ENCODE measurements at places on chromosomes 3 and 15.

GRCh38 chr3:186511245-186511644, 32.9 kb downstream of the CRYGS start:
- no peak for DNase-seq

DNA sequence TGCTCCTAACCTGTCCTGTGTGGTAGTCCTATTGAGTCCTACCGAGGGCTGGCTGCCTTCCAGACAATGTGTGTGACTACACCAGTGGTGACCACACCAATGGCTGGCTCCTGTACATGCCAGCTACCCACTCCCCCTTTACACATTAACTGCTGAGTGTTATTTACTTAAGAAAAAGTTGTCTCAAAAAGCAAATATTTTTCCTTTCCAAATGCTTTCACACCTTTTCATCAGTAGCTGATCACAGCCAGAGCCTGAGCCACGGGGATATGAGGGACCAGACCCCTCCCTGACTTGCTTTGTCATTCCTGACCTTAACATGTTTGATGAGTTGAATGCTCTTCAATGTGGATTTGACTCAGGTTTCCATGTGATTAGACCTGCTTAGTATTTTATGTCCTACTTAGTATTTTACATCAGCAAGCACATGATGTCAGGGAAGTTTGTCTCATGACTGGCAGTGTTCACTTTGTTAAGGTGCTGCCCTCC, 29.6 kb upstream of the GREM1 start:
- peak; percentile 51 for DNase-seq

DNA sequence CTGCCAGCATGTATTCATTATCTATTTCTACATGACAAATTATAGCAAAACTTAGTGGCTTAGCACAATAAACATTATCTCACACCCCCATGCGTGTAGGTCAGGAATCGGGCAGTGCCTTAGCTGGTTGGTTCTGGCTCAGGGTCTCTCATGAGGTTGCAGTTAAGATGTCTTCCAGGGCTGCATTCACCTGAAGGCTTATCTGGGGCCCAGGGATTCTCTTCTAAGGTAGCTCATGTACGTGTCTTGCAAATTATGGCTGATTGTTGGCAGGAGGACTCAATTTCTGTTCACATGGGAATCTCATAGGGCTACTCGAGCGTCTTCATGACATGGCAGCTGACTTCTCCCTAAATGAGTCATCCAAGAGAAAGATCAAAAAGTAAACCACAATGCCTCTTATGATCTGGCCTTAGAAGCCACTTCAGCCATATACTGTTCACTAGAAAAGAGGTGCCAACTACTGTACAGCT, 42.9 kb upstream of the TSC22D2 start:
- peak; percentile 91 for DNase-seq

GRCh38 chr15:27070841-27071240, 99.9 kb downstream of the GABRG3 start:
- no peak for DNase-seq

GRCh38 chr3:8473990-8474389, 27.6 kb upstream of the LMCD1 start:
- DNase-seq = no peak

DNA sequence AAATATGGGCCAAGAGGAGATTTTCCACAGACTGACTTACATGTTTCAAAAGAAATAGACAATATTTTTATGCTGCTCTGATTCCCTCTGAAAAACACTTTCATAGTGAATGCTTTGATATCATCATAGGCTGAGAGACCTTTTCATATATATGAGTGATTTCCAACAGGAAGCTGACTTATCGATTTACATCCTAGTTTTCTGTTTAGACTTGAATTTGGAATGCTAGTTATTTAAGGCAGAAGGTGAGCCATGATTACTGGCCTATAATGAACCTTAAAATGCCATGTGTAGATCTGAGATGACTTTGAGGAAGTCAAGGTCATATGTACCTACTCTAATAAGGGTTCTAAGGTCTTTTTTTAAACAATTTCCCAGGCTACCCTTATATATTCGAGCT, 1126.1 kb downstream of the ROBO1 start:
- no peak for DNase-seq

- DNase-seq = no peak
Observed at GRCh38 chr3:114958930-114959329, 188.2 kb downstream of the ZBTB20 start.

GRCh38 chr3:177050501-177051237, 146.6 kb downstream of the TBL1XR1 start:
- peak; percentile 67 for DNase-seq

GRCh38 chr3:40858364-40859115, 333.8 kb downstream of the ZNF621 start:
- DNase-seq = no peak

- no peak for DNase-seq
Observed at GRCh38 chr3:148845756-148846395, 18.3 kb downstream of the CPB1 start.

- no peak for DNase-seq
Observed at GRCh38 chr15:48002767-48003166, 118.0 kb upstream of the SLC24A5 start.

GRCh38 chr15:75647370-75648155, at the start of gene SNX33:
Gene SNX33, plus strand, starts transcription at chr15:75647912. Its CDS starts 1,191 bp downstream, at chr15:75649103.
- DNase-seq = peak; percentile 87

GRCh38 chr3:111762537-111762936, 96.5 kb upstream of the PHLDB2 start:
- DNase-seq = peak; percentile 28

DNA sequence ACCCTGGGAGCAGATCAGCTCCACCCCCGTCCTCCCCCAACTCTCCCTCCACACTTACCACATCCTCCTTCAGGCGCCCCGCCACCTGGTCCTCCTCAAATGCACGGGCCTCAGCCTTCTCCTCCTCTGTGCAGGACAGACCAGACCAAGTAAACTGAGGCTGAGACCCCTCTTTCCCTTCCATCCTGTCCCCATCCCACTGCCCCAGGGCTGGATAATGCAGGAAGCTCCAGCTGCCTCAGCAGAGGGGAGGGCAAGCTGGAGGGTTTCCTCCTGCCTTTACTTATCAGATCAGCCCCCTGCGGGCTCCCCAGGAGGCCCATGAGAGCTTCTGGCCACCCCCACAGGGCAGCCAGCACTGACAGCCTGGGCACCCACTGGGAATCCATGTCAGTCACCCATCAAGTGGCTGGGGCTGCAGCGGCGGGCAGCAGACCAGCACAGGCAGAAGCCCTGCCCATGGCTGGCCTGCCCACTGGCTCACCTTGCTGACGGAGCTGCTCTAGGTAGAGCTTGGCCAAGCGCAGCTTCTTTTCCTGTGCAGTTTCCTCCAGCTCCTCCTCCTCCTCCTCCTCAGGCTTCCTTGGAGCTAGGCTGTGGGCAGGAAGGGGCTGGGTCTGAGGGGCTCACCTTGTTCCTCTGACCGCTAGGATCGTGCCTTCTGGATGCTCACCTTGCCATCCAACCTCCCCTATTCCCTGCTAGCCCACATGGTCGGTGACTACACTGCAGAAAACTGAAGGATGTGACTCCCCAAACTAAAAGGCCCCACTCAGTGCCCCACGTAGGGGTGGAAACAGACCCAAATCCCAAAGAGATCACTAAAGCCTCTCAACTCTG, 3.9 kb downstream of the RRP9 start:
- DNase-seq = no peak

DNA sequence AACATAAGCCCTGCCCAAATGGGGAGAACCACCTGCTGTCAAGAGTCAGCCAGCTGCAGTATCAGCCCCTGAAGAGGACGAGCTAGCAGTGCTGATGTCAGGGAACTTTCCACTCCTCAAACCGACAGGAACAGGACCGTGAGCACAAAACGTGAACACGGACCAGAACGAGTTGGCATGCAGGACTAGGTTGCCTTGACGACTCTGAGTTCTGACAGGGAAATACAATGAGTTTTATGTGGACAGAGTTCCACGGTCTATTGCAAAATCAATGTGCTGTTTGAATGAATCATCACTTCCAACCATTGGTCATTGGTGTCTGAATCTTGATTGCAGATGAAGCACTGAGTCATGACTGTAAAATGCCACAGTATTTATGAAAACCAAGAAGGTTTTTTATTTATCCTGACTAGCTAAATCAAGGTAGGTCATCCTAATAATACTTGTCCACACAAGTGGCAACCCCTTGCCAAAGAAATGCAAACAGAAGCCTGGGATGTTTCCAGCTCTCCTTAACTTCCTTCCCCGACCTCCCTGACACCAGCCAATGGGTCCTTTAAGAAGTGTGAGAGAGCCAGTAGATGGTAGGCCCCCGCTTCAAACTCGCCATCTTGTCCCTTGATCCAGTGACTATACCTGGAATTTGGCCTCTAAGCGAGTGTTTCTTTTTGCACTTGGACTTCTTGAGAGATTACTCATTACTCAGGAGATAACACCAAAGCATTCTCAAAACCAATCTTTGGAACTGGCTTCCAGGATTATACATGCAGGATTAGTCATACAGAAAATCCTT, 119.6 kb downstream of the ASB7 start:
- DNase-seq = peak; percentile 100
